ENCODE measurements at places on chromosomes 12 and 14.

DNA sequence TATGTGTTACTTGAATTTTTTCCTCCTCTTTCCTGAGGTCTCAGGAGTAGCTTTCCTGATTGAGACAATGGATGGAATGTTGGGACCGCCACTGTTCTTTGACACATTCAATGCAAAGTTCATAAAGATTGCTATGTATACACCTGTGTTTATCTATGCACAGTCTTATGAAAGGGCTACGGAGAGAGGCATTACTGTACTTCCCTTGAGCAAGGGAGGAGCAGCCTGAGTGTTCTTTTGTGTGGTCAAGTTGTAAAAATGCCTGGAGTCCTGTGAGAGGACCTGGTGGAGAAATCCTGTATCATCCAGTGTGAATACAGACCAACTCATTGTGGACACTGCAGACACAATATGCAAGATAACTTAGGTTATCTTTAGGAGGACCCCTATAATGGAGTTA, 1.2 kb downstream of the SRGAP1 start:
- no peak for DNase-seq

- DNase-seq: no peak
These were observed 37.8 kb downstream of the ERGIC2 start for GRCh38 chr12:29343022-29343799.

- DNase-seq: no peak
These were observed 10.2 kb upstream of the C12orf43 start for GRCh38 chr12:121026274-121027045.

- no peak for DNase-seq
These were observed 44.4 kb downstream of the EVL start for GRCh38 chr14:100109594-100109955.

DNA sequence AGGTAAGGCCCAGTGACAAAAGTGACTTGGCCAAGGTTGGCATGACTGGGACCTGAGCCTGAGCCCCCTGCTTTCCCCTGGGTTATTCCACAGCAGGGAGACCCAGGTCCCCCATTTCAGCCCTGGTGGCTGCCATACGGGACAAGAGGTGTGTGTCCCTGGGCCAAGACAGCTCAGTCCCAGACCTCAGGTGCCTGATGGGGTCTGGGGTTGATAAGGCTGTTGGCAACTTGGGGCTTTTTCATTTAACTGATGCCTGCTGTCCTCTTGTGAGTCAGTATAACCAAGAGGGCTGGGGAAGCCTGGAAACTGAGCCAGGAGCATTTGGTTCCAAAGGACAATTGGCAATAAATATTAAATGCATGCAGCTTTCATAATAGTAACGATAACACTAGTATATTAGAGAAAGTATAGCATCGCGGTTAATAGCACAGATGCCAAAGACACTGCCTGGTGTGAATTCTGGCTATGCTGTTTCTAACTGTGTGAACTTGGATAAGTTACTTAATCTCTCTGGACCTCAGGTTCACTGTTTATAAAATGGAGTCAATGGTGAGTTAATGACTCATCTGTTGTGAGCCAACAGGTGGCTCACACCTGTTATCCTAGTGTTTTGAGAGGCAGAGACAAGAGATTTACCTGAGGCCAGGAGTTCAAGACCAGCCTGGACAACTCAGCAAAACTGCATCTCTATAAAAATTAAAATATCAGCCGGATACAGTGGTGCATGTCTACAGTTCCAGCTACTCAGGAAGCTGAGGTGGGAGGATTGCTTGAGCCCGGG, 898 bp downstream of the SDSL start:
- DNase-seq: no peak

DNA sequence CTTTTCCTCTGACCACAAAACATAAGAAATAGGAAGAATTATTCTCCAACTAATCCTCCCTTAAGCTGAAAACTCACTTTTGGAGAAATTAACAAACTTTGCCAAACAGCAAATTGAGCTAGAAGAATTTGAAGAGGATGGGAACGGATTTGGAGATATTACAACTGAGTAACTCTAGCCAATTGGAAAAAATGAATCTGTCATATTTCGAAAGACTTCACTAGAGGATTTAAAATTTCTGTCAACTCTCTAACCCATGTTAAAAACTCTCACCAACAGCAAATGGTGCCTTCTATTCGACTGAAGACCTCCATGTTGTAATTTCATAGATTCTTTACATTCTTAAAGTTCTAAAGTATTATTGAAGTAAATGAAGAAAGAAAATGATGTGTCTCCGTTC, 414.2 kb downstream of the RMST start:
- DNase-seq: no peak

GRCh38 chr14:100609941-100610391, 22.7 kb upstream of the BEGAIN start:
- no peak for DNase-seq

- DNase-seq: no peak
These were observed 6.8 kb upstream of the RASAL1 start for GRCh38 chr12:113142173-113142885.

All from activated naive CD8-positive, alpha-beta T cell treated with anti-CD3 and anti-CD28 coated beads for 36 hours (primary cell).